ENCODE measurements at places on chromosomes 13 and 19.
A peak's percentile ranks its signal among the peaks of the same experiment; 100 is the strongest.

DNA sequence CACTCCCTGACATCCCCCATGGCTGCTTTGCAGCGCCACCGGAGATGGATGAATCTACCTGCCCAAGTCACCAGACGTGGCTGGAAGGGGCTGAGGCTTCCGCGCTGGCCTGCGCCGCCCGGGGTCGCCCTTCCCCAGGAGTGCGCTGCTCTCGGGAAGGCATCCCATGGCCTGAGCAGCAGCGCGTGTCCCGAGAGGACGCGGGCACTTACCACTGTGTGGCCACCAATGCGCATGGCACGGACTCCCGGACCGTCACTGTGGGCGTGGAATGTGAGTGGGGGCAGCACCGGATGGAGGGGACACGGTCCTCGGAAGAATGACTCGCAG, 4.6 kb downstream of the ICAM5 start:
- DNase-seq: no peak

GRCh38 chr13:112725346-112726015, 35.6 kb downstream of the ATP11A start:
- DNase-seq: no peak

GRCh38 chr13:99657848-99658260, 156.6 kb downstream of the TM9SF2 start:
- peak; percentile 25 for DNase-seq

DNA sequence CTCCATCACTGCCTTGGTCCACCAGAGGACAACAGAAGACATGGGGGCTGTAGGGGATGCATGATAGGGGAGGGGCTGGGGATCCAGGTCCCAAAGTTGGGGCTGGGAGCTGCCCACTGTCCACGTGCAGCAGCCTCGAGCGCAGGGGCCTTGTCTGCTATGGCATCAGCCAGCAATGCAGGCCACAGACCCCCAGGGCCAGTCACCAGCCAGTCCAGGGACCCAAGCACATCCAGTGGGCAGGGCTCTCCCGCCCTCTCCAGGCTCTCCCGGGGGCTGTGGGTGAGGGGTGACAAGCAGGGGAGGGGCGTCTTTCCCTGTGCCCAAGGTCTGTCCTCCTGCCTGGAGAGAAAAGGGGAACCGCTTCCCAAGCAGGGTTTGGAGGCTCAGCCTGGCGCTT, 32.8 kb downstream of the PEPD start:
- DNase-seq: no peak

GRCh38 chr19:6911523-6911922, 24.1 kb downstream of the ADGRE1 start:
- no peak for DNase-seq

GRCh38 chr19:58476498-58477015, 405 bp downstream of the ZNF446 start:
- DNase-seq: no peak

DNA sequence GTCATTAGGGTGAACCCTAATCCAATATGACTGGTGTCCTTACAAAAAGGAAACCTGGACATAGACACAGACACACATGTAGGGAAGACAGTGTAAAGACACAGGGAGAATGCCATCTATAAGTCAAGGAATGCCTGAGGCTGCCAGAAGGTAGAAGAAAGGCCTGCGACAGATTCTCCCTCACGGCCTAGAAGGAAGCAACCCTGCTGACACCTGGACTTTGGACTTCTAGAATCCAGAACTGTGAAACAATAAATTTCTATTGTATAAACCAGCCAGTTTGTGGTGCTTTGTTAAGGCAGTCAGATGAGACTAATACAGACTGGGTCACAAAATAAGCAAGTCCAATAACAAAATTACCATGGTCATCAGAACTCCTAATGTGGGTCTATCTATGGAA, 120.4 kb downstream of the ENOX1 start:
- no peak for DNase-seq
